Activated T-cell treated with anti-CD3 and anti-CD28 coated beads, Interleukin-2, amount 50 U/mL, for 72 hours (primary cell): ENCODE measurements at places on chromosomes 6 and 20. TPM values are rescaled to one million over a fixed set of nuclear protein-coding genes. Genes with fewer than 3 reads are reported as not detected.

GRCh38 chr6:148790817-148791216 is 44.0 kb downstream of the UST start:
- no peak for DNase-seq
- no peak overlapping the region for H3K27ac ChIP-seq
- no peaks in the 10 kb centered on the region for H3K4me1 ChIP-seq
- H3K36me3 ChIP-seq: no peaks in the 10 kb centered on the region

- H3K27me3 ChIP-seq: no peaks in the 10 kb centered on the region
- no peaks in the 10 kb centered on the region for H3K36me3 ChIP-seq
- no peak overlapping the region for H3K27ac ChIP-seq
- H3K4me3 ChIP-seq: no peak overlapping the region
- H3K4me1 ChIP-seq: no peaks in the 10 kb centered on the region
- no peak for DNase-seq
Measured at GRCh38 chr6:92710048-92710447, 709.3 kb downstream of the EPHA7 start.

DNA sequence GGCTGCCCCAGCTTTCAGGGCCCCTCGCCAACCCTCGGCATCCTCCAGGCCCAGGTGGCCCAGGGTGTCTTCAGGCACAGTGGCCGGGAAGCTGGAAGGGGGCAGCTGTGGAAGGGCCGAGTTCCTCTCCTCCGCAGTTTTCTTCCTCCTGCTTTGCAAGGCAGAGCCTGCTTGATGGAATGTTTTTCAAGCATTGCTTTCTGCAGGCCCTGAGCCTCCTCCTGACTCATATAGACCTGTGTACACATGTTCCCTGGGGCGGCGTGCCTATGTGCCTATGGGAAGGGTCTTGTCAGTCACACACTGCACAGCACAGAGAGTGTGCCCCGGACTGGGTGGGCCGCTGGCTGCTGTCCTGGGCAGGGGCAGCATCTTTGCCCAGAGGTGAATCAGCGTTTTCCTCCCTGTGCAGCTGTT is 107.5 kb downstream of the ERMARD start:
- no peak overlapping the region for H3K4me3 ChIP-seq
- H3K27me3 ChIP-seq: peaks cover 6% of the 10 kb centered on the region
- H3K36me3 ChIP-seq: no peaks in the 10 kb centered on the region
- no peaks in the 10 kb centered on the region for H3K4me1 ChIP-seq
- no peak overlapping the region for H3K27ac ChIP-seq

The LPA gene
- total RNA-seq: not detected

DNA sequence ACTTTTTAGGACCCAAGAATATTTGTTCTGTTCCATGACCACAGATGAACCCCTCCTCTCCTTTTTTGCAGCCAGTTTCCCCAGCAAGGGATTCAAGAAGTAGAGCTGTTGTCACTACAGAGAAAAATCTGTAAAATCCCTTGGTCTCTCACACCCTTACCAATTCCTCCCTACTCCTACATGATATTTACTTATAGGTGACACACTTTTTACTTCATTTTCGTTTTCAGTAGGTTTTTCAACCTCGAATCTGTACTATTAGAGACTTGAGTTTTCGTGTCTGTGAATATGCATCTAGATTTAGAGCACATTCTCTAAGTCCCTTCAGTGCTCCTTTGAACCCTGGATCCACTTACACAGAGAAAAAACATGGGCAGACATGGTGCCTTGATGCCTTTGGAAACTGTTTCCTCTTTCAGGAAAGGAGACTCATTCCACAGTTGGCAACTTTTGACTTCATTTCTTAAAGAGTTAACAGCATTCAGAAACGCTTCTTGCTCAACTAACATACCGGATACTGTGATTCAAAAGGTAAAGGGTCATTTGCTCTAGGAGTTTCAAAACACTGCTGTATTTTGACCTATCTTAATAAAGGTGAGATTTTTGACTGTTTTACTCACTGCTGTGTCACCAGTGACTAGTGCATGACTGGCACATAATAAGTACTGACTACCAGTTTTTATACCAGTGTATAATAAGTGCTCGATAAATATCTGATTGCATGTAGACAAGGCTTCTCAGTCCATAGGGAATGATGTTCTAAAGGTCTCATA is 50.6 kb downstream of the LAMA4 start:
- H3K4me3 ChIP-seq: peak overlapping the region; percentile 35
- no peak for DNase-seq
- H3K27me3 ChIP-seq: peaks cover 35% of the 10 kb centered on the region
- no peaks in the 10 kb centered on the region for H3K4me1 ChIP-seq
- H3K36me3 ChIP-seq: no peaks in the 10 kb centered on the region
- no peak overlapping the region for H3K27ac ChIP-seq

The WDR27 gene
- total RNA-seq: 46.1 TPM

DNA sequence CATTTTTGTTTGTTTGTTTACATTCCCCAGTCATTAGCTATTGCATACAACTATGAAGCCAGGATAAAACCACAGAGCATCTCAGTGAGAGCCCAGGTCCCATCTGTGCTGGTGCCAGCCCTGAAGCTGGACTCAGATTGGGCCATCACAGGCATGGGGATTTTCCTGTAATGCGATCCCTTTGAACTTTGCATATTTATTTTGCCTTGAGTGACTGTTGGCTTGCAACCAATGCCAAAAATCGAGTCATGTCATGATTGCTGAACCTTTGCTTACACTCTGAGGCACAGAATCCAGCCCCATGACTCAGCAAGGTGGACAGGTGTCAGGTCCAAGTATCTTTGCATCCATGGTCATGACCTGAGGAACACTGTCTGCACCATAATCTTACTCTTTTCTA is 46.2 kb upstream of the GGTLC1 start:
- no peaks in the 10 kb centered on the region for H3K36me3 ChIP-seq
- peaks cover 36% of the 10 kb centered on the region for H3K4me1 ChIP-seq
- no peak for DNase-seq
- no peak overlapping the region for H3K27ac ChIP-seq
